Activated naive CD4-positive, alpha-beta T cell (primary cell): ENCODE measurements at places on chromosomes 2 and 18.
A peak's percentile ranks its signal among the peaks of the same experiment; 100 is the strongest.

DNA sequence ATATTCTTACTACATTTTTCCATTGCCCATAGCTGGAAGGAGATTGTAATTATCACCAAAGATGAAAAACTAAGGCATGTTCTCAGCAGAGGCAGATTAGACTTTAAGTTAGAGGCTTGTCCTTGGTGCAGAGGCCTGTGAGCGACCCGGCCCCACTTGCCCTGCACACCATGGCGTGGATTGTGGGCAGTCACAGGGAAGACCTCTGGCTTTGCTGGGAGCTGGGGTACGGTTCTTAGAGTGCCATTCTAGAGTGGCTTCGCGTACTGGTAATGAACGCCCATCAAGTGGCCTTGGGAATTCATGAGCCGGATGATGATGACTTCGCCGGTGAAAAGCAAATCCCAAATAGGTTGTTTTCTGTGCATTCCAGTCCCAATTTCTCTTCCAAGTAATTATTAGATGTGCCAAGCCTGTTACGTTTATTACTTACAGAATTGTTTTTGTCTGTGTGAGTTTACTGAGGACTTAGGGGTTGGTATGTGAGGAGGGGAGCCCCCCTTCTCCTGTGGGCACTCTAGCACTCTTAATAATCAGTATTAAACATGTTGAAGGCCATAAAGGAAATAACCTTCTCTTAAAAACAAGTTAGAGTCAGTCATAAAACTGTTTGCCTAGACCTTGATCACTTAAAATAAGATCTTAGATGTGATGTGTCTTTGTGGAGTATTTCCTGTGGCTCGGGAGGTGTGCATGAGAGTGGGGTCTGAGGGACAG is 90.6 kb downstream of the LDLRAD4 start:
- DNase-seq, result no peak

- DNase-seq, result peak; percentile 49
These were observed 626 bp downstream of the CAPN10 start for GRCh38 chr2:240586919-240587800.

- DNase-seq, result peak; percentile 1
These were observed 52.0 kb downstream of the KIF5C start for GRCh38 chr2:148926981-148927401.

GRCh38 chr2:214514704-214515103 is 103.8 kb downstream of the VWC2L start:
- no peak for DNase-seq

- DNase-seq, result no peak
These were observed 129.4 kb downstream of the ZEB2 start for GRCh38 chr2:144390424-144391020.

DNA sequence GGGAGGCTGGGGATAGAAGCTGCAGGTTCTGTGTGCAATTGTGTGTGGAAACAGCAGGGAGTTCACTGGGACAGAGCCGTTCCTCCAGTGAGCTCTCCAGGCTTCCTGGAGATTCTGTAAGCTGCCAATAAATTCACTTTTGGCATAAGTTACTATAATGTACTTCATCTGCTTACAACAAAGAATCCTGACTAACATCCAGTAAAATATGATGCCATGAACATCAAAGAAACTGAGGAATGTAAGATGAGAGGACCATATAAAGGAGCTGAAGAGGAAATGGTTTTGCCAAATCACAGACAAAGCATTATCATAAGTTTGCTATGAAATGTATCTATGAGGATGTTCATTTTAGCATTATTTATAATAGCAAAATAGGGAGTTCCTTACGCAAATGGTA is 175.3 kb downstream of the KCNE4 start:
- DNase-seq, result no peak

DNA sequence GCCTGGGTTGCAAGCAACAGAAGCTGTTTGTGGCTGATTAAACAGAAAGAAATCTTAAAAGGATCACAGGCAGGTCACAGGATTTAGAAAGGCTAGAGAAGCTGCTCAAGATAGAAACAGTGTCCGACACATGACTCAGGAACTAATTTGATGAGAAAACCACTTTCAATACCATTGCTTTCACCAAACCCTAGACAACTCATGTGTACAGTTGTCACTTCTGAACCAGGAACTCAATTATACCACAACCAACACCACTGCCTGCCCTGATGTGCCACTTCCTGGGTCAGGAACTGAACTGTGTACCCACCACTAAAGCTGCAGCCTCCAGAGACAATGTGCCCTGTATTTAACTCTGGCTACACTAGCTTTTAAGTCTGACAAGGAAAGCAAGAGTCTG is 56.0 kb downstream of the TMEM247 start:
- no peak for DNase-seq

- no peak for DNase-seq
These were observed 47.5 kb upstream of the TXNDC2 start for GRCh38 chr18:9838144-9838877.

GRCh38 chr18:48410095-48410920 is 1.1 kb upstream of the ZBTB7C start:
- DNase-seq, result peak; percentile 19

GRCh38 chr2:42101206-42102023 is 53.6 kb downstream of the PKDCC start:
- DNase-seq, result peak; percentile 16

GRCh38 chr2:7971841-7972240 is 710.0 kb upstream of the ID2 start:
- no peak for DNase-seq

GRCh38 chr18:59656373-59656887 is 40.8 kb downstream of the CCBE1 start:
- no peak for DNase-seq

- DNase-seq, result no peak
These were observed 61.2 kb downstream of the BOD1L2 start for GRCh38 chr18:57208047-57208446.

DNA sequence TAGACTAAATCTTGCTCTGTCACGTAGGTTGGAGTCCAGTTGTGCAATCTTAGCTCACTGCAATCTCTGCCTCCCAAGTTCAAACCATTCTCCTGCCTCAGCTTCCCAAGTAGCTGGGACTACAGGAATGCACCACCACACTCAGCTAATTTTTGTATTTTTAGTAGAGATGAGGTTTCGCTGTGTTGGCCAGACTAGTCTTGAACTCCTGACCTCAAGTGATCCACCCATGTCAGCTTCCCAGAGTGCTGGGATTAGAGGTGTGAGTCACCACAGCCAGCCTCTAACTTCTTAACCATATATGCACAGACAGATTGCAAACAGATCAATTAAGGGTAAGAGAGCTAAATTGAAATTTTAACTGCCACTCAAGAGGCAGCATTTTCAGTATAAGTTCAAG is 22.1 kb upstream of the CNGA3 start:
- DNase-seq, result no peak

GRCh38 chr2:165952741-165953211 is 800 bp downstream of the TTC21B start:
- no peak for DNase-seq

GRCh38 chr2:145592361-145592760 is 1072.4 kb upstream of the ZEB2 start:
- no peak for DNase-seq

DNA sequence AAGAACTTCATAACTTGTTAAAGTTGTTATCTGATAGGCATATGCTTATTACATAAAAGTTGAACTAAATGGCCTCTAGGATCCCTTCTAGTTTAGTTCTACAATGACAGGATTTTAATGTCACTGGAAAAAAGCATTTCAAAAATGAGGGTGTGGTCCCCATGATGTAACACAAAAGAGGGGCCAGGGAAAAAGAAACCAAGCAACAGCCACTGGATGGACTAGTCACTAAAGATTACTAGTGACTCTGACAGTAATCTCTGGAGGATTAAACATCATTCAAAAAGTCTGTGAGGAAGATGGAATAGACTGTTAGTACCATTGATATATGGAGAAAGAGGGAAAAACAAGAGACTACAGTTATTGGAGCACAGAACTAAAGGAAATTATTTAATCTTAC is 22.6 kb downstream of the SEPTIN10 start:
- DNase-seq, result no peak

DNA sequence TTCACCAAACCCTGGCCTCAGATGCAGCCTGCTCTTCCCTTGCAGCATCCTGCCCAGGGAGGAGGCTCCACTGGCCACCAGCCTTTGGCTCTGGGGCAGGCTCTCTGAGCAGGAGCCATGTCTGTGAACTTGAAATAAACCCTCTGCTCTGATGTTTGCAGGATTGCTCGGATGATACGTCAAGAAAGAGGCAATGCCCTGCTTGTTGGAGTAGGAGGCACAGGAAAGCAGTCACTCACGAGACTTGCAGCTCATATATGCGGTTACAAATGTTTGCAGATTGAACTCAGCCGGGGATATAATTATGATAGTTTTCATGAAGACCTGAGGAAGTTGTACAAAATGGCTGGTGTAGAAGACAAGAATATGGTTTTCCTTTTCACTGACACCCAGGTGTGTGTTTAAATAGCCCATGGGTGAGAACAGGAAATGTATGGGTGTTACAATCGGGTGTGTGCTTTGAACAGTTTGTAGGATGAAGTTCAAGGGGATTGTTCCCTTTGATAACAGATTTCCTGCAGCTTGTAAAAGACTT is 177.9 kb downstream of the DNAH6 start:
- peak; percentile 21 for DNase-seq

DNA sequence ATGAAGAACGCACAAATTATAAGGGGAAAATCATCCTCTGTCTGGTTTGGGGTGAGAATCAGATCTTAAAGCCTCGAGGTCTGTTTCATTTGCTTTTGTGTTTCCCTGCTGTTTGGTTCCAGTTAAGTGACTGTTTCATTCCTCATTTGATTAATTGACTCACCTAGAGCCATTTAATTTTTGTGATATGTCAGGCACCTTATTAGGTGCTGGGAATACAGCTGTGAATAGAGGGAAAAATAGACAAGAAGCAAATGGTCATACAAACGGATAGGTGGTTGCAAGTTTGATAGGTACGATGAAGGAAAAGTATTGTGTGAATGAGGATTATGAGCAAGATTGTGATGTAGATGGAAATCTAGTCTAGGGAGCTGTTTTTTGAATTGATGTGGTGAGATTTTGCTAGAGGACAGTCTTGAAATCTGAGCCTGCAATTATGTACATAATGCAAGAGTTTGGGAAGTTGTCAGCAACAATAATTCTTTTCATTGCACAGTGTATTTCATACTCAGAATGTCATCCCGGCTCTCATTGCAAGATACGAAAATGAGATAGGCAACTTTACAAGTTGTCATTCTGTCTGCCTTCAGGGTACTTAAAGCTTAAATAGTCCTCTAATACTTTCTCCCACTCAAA is 2.2 kb downstream of the ACSL3 start:
- no peak for DNase-seq

- DNase-seq, result no peak
These were observed 39.8 kb downstream of the ADCYAP1 start for GRCh38 chr18:944440-944839.

- DNase-seq, result no peak
These were observed 271.6 kb downstream of the TDRD15 start for GRCh38 chr2:21395366-21395765.

GRCh38 chr18:48719388-48719787 is 180.6 kb downstream of the CTIF start:
- no peak for DNase-seq

GRCh38 chr2:234823877-234824376 is 127.9 kb upstream of the SH3BP4 start:
- no peak for DNase-seq

DNA sequence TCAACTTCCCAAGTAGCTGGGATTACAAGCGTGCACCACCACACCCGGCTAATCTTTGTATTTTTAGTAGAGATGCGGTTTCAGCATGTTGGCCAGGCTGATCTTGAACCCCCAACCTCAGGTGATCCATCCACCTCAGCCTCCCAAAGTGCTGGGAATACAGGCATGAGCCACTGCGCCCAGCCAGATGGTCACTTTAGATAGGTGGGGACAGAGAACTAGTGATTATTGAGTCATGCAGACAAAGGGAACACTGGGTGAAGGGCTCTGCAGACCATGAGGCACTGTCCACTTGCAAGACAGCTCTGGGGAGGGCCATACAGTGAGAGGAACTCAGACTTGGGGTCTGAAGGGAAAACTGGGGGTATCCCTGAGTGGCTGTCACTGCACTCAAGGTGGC is 58.4 kb upstream of the POMC start:
- DNase-seq, result no peak

- no peak for DNase-seq
These were observed 74.9 kb downstream of the INO80D start for GRCh38 chr2:206011018-206011614.

DNA sequence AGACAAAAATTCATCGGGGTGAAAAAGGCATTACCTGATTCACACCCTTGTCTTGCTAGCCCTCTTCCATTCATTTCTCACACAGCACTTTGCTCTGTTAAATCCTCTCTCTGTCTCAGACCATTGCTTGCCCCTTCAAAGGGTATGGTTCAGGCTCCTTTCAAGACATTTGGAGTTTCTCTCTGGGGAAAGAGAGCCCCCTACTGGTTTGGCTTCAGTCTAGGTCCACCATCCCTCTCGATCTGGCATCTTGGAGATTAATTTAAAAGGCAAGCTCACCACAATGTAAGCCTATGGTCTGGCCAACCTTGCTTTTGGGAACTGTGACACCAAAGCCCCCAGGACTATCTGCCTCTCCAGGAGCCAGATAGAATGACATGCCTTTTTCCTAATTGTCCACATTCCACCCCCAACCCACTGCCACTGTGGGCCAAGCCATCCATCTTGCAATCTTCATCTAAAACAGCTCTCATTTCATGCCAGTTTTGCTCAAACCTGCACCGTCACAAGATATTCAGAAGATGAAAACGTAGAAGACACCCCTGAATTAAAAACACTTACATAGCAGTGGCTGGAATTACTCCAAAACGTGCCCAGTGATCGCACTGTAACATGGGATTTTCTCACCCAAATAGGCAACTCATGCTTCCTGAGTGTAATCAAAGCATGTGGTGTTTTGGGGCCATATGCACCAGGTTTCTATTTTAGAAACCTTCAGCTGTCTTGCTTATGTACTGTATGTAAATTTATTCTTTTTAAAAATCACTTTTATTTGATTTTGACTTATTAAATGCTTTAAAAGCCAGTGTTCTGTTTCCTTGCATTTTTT is 93.9 kb downstream of the FARSB start:
- DNase-seq, result no peak

GRCh38 chr18:52933356-52933755 is 593.4 kb downstream of the DCC start:
- no peak for DNase-seq

- DNase-seq, result no peak
These were observed at the start of gene OTOF for GRCh38 chr2:26477911-26478253. Gene OTOF, minus strand, starts transcription at chr2:26478124.

DNA sequence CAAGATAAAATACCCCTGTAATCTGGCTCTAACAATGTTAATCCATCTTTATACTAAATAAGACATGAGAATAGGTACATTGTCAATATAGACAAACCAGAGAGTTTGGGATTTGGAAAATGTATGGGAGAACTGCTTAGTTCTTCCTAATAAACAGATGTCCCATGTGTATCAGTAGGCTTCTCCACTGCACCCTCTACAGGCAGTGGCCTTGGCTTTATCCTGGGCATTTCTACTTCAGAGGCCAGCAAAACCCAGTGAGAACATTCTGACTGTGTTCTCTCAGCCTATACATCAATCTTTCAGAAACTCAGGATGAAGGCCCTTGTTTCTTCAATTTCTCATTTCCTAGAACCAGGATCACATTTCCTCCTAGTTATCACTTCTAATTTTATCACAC is 1167.5 kb upstream of the ACVR2A start:
- no peak for DNase-seq

GRCh38 chr2:217751192-217751591 is 251.6 kb downstream of the TNS1 start:
- no peak for DNase-seq
